Smooth muscle cell of the pulmonary artery (primary cell): ENCODE measurements at places on chromosomes 5 and 9. TPM values are rescaled to one million over a fixed set of nuclear protein-coding genes. Genes with fewer than 3 reads are reported as not detected.

The TLR4 gene
- 21.7 and 35.8 TPM in 2 replicates for total RNA-seq

The MSMP gene
- total RNA-seq = 0.43 TPM in 1 of 2 replicates, not detected in the other

The BRINP1 gene
- total RNA-seq = 0.26 and 8.9 TPM in 2 replicates

The ADAMTS16 gene
- total RNA-seq = not detected in 2 replicates

The PAPPA gene
- 144 and 201 TPM in 2 replicates for total RNA-seq

The FGFR4 gene
- 0.33 and 0.65 TPM in 2 replicates for total RNA-seq

The C9orf153 gene
- 0.98 and 0.99 TPM in 2 replicates for total RNA-seq

The SLCO4C1 gene
- total RNA-seq = not detected in 2 replicates

The PCDHB16 gene
- total RNA-seq = 0.50 and 0.59 TPM in 2 replicates

The ANKRD18B gene
- 0.46 and 1.3 TPM in 2 replicates for total RNA-seq

The APBA1 gene
- total RNA-seq = 14.5 and 21.8 TPM in 2 replicates

The QRFP gene
- not detected in 2 replicates for total RNA-seq

The ASPN gene
- 9.2 and 9.6 TPM in 2 replicates for total RNA-seq

The TMOD1 gene
- total RNA-seq = 0.69 and 1.1 TPM in 2 replicates

The APBB3 gene
- 18.6 and 24.1 TPM in 2 replicates for total RNA-seq

The CDKN2A gene
- total RNA-seq = 6.6 and 19.3 TPM in 2 replicates

The SLC4A9 gene
- total RNA-seq = 0.07 TPM in 1 of 2 replicates, not detected in the other

The ZBTB34 gene
- 7.8 and 7.9 TPM in 2 replicates for total RNA-seq

The PLPP7 gene
- 17.2 and 18.9 TPM in 2 replicates for total RNA-seq

The RASGRF2 gene
- total RNA-seq = 1.2 and 15.0 TPM in 2 replicates

The ANKRD31 gene
- total RNA-seq = under 0.01 and 0.03 TPM in 2 replicates

The HACD4 gene
- total RNA-seq = 2.0 and 5.0 TPM in 2 replicates

The DRD1 gene
- 0.33 and 1.2 TPM in 2 replicates for total RNA-seq

The IFNA13 gene
- not detected in 2 replicates for total RNA-seq

The CHSY3 gene
- total RNA-seq = 22.8 and 41.9 TPM in 2 replicates

The PCAT7 gene
- not detected in 2 replicates for total RNA-seq

The FOXD4L6 gene
- total RNA-seq = 0.13 and 0.17 TPM in 2 replicates

The ELOVL7 gene
- 0.07 TPM in 1 of 2 replicates, not detected in the other for total RNA-seq

The OGN gene
- 12.8 and 24.7 TPM in 2 replicates for total RNA-seq

The SPINK13 gene
- total RNA-seq = not detected in 2 replicates

The FAM221B gene
- total RNA-seq = not detected in 2 replicates

The STPG3 gene
- not detected in 2 replicates for total RNA-seq

The TUBB4B gene
- total RNA-seq = 145 and 163 TPM in 2 replicates

The LHX3 gene
- not detected in 2 replicates for total RNA-seq

The BTNL8 gene
- not detected in 2 replicates for total RNA-seq

The CD180 gene
- total RNA-seq = not detected in 2 replicates

The SARDH gene
- 5.0 and 11.7 TPM in 2 replicates for total RNA-seq

The PCDHGA10 gene
- total RNA-seq = 8.3 and 9.4 TPM in 2 replicates

The ARSK gene
- 15.0 and 28.6 TPM in 2 replicates for total RNA-seq

The PCDHA4 gene
- total RNA-seq = 0.59 and 0.69 TPM in 2 replicates

The JADE2 gene
- total RNA-seq = 27.6 and 33.6 TPM in 2 replicates

The ARHGEF37 gene
- total RNA-seq = 3.6 and 7.1 TPM in 2 replicates
